Aorta (tissue), 5 donors: ENCODE measurements at places on chromosomes 13 and 19. TPM values are rescaled to one million over a fixed set of nuclear protein-coding genes. Genes with fewer than 3 reads are reported as not detected.

GRCh38 chr19:19274716-19275565 is 1.8 kb upstream of the TM6SF2 start:
- DNase-seq = no peak

DNA sequence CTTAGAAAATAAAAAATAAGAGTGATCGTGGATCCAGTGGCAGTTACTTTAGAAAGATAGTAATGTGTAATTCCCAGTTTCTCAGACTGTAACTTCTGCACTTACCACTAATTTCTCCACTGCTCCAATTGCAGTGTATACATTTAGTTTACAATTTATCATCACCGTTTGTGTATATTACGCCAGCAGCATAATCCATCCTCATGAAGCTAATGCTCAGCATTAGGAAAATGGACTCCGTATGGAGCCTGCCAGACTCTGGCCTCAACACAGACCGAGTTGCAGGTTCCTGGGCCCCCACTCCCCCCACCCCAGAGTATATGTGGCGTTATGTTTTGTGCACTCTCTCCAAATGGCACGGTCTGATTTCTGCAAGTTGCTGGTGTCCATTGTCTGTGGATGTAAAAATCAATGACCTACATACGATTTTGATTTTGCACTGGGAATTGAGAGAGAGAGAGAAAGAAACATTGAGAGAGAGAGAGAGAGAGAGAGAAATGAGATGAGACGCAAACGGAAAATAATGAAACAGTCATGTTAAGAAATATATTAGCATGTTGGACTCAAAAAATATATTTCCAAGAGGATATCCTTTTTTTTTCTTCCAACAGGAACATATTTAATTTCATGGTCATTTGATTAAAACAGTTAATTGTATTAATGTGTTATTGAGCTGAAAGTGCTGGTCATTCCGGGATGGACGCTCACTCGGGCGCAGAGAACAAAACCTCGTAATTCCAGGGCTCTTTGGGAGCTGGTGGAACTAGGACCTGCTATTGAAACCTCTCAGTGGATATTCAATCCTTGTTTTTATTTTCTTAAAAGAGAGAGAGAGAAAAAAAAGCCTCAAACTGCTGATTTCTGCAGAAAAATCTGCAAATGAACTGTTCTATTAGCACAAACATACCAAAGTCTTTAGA is 278.8 kb downstream of the TSHZ3 start:
- no peak for DNase-seq

SHC2 gene
- 7.3 TPM for polyA plus RNA-seq

- DNase-seq = no peak
These were observed 13.2 kb upstream of the AKAP11 start for GRCh38 chr13:42258747-42259146.

DNA sequence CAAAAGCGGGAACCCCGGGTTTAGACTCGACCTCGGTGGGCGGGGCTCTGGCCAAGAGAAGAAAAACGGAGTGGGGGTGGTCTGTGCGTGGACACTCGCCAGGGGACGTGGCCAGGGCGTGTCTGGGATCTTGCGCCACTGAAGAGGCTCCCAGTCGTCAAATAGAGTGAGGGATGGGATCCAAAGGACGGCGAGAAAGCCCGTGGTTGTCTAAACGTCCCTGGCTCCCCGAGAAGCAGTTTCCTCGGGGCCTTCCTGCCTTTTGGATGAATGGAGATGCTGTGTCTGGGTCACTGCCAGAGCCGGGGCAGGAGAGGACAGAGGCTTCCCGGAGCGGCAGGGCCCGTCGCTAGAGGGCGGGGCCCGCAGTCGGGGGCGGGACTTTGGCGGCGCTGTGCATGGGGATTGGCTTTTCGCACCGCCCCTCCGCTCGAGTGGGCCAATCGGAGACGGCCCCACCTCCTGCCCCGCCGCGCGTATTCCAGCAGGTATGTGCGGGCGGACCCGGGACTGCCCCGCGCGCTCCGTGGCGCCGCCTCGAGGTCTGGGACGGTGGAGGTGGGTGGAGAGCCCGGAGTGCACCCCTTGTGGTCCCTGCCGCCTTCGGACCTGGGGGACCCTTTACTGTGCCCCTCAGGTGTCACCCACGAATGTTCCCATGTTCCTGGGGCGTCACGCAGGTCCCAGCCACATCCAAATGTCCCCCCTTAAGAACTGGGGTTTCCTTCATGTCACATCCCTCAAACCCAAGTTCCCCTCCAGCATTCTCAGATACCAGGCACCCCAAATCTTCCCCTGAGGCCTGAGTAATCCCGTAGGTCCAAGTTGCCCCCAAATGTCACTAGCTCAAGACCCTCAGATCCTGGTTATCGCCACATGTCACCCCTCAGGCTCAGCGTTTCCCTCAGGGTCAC is 38.3 kb downstream of the ZSWIM4 start:
- DNase-seq = peak; percentile 97

FFAR3 gene
- not detected for polyA plus RNA-seq

- no peak for DNase-seq
These were observed 12.1 kb downstream of the RNASEH2B start for GRCh38 chr13:50921706-50922105.

- DNase-seq = no peak
These were observed 12.0 kb downstream of the THOP1 start for GRCh38 chr19:2797280-2797679.

DNA sequence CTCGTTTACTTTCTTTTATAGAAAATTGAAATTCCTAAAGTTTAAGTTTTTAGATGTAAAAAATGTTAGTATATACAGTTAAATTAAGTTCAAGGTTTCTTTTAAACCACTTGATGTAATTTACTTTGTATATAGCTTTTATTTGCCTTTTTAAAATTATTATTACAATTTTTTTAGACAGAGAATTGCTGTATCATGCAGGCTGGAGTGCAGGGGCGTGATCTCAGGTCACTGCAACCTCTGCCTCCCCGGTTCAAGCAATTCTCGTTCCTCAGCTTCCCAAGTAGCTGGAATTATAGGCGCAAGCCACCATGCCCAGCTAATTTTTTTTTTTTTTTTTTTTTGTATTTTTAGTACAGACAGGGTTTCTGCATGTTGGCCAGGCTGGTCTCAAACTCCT is 75.0 kb downstream of the KCNRG start:
- no peak for DNase-seq

- no peak for DNase-seq
These were observed 3.3 kb upstream of the LRG1 start for GRCh38 chr19:4542896-4543841.

SPACA4 gene
- not detected for polyA plus RNA-seq

NLRP5 gene
- not detected for polyA plus RNA-seq

DNA sequence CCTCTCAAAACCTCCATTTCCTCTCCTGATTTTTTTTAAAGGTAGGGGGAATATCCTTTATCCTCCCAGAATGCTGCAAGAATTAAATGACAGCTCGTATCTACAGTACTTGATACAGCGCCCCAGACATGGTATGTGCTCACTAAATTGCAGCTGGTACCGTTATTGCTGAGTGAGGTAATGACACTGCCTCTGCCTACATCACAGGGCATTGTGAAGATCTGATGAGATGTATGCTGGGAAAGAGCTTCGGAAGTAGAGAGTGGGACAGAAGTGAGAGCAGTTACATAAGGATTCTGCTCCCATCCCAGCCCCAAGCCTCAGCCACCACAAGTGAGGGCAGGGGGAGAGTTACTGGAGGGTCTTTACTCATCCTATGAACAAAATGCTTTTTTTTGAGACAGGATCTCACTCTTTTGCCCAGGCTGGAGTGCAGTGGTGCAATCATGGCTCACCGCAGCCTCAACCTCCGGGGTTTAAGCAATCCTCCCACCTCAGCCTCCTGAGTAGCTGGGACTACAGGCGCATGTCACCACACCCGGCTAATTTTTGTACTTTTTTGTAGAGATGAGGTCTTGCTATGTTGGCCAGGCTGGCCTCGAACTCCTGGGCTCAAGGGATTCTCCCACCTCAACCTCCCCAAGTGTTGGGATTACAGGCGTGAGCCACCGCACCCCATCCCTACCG is 1.7 kb upstream of the FKRP start:
- no peak for DNase-seq

GRCh38 chr19:13396250-13397080 is 109.8 kb downstream of the CACNA1A start:
- DNase-seq = no peak

DNA sequence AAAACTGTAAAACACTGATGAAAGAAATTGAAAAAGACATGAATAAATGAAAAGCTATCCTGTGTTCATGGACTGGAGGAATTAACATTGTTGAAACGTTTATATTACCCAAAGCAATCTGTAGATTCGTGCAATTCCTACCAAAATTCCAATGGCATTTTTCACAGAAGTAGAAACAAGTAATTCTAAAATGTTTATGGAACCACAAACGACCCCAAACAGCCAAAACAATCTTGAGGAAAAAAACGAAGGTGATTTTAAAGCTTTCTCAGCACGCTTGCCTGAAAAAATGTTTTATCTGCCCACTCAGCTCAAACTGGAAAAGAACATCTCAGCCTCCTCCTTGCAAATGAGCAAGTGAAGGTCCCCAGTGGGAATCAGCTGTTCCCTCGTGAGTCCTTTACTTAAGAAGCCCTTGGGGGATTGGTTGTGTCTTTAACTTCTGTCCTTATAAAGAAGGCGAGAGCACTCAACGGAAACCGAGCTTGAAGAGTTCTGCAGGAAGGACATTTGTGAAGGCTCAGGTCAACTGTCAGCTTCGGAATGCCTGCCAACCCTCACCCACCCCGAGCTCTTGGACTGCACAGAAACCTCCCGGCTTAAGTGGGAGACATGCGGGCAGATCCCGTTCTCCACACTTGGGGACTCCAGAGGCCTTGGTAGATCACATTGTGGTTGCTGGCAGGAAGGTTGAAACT is 256.0 kb upstream of the IRS2 start:
- DNase-seq = no peak

DNA sequence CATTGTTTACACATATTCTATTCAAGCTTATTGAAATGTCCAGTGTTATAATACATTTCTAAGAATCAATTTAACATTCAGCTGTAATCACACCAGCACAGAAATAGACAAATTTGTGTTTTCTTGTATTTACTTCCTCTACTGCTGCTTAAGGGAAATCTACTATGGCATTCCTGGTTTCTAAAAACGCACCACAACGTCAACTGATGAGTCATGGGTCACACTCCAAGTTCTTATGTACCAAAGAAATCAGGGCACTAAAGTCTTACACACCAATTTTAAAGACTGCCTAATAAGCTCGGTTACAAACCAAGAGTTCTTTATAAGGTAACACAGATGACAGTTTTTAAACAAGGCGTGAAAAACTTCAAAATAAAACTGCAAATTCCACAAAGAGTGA is 13.2 kb downstream of the LNX2 start:
- no peak for DNase-seq

CCDC169 gene
- 0.28 TPM for polyA plus RNA-seq

GRCh38 chr13:40024967-40025714 is 369.7 kb downstream of the COG6 start:
- no peak for DNase-seq

TMC4 gene
- polyA plus RNA-seq = 15.8 TPM

PRX gene
- polyA plus RNA-seq = 5.2 TPM

GRCh38 chr19:3852614-3853254 is 16.1 kb downstream of the ZFR2 start:
- no peak for DNase-seq

- no peak for DNase-seq
These were observed 3.3 kb upstream of the NAPA start for GRCh38 chr19:47518139-47518538.

DNA sequence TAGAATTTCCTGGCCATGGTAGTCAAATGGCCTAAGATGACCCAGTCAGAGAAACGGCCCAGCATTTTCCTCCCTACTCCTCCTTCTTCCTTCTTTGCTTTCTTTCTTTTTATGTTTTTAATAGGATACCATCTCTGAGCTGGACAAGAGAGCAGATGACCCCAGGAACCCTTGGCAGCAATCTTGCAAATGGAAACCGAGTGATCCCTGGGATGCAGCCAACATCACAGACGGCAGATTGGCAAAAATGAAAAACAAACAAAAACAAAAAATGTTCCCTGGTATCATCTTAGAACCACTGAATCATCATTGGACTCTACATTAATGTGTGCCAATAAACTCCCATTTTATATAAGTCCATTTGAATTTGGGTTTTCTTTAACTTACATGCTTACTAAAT is 424.4 kb downstream of the FGF14 start:
- DNase-seq = no peak

- DNase-seq = no peak
These were observed 48.5 kb downstream of the CELF5 start for GRCh38 chr19:3272952-3273351.

GRCh38 chr13:102183509-102184182 is 218.2 kb downstream of the FGF14 start:
- DNase-seq = no peak

GRCh38 chr19:41376241-41376997 is at the start of gene TMEM91:
TSS of gene TMEM91 (plus strand) at chr19:41376533. CDS start at chr19:41378310, 1,777 bp downstream.
- DNase-seq = peak; percentile 64

KLK2 gene
- not detected for polyA plus RNA-seq

DNA sequence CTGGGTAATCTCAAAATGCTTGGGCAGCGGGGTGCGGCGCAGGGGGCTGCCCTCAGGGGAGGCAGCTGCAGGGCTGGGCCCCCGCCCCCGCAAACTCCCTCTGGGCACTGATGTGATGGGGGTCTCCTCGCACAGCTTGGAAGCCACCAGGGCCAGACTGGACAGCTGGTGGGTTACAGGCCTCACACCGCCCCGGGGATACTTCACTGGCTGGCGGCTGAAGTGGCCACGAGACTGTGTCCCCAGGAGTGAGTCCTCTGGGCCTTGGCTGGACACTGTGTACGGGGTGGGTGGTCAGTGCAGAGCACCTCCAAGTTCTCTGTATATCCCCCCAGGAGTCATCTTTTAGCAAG is 2.0 kb upstream of the LPAR2 start:
- DNase-seq = no peak

DNA sequence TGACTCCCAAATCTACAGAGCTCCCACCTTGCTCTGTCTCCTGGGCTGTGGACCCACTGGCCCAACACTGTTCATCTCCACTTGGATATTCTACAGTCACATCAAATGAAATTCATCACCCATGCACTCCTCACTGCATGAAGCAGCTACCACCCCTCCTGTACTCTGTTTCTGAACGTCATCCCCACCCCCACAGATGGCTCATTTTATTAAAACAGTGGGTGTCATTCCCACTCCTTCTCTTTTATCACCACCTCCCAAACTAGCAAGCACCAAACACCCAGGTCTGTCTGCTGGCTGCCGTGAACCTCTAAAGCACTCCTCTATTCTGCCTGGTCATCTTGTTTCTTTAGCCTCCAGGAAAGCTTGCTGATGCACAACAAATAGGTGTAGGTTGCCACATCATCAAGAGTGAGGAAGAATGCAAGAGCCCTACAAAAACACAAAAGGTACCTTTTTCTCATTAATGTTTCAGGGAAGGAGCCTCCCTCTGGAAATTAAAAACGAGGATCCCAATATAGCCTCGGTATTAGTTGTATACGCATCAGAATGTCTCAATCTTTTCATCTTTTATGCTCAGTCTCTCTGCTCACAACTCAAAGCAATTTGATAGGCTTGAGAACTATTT is 91.8 kb downstream of the MIPEP start:
- no peak for DNase-seq

FCAR gene
- polyA plus RNA-seq = not detected

DNA sequence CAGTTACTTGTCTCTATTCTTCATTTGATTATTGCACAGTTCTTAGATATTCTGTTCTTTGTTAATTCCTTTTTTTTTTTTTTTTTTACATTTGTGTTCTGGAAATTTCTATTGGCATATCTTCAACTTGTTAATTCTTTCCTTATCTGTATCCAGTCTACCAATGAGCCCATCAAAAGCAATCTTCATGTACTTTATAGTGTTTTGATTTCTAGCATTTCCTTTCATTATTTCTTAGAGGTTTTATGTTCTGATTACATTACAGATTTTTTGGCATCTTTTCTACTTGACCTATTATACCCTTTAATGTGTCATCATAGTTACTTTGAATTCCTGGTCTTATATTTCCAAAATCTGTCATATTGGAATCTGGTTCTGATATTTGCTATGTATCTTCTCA is 2194.8 kb downstream of the PCDH9 start:
- DNase-seq = no peak
